ENCODE measurements at places on chromosomes 7 and 10. TPM values are rescaled to one million over a fixed set of nuclear protein-coding genes. Genes with fewer than 3 reads are reported as not detected.

DNA sequence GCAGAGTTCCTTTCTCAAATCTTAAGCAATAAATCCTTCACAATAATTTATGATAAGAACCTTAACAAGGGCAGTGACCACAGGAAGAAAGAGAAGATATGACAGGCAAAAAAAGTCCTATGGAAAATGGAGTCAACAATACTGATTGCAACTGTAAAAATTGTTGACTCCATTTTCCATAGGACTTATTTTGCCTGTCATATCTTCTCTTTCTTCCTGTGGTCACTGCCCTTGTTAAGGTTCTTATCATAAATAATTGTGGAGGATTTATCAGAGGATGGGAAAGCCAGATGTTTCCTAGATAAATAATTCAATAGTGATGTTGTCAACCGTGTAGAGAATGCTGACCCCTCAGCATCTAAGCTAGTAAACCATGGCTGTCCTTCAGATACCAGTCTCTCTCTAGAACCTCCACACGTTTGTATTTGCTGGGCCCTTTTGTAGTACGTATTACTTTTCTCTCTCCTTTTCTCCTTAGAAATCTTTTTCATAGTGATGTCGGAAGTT is 172.6 kb upstream of the BET1 start:
- no peak overlapping the region for H3K4me3 ChIP-seq
- DNase-seq = no peak
- H3K27me3 ChIP-seq = no peaks in the 10 kb centered on the region
- H3K27ac ChIP-seq = no peak overlapping the region
- no peaks in the 10 kb centered on the region for H3K36me3 ChIP-seq

DNA sequence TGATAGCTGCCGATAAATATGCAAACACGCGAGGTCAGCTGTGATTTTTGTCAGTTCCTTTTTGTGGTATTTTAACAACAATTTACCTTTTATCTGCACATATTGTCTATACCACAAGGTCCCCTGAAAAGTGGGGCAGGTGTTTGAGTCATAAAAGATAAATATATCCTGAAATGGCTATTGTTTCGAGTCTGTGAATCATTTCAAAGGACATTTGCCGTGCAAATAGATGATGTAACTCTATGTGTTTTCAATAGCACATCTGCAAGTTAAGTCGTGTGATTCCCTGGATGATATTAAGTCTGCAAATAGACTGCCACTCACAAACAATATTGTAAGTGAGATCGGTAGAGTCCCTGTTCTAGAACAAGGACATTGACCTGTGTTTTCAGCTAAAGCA is 193.0 kb upstream of the PITRM1 start:
- no peaks in the 10 kb centered on the region for H3K36me3 ChIP-seq
- no peak overlapping the region for H3K27ac ChIP-seq
- H3K4me3 ChIP-seq = no peak overlapping the region
- no peaks in the 10 kb centered on the region for H3K4me1 ChIP-seq
- H3K27me3 ChIP-seq = no peaks in the 10 kb centered on the region

DNA sequence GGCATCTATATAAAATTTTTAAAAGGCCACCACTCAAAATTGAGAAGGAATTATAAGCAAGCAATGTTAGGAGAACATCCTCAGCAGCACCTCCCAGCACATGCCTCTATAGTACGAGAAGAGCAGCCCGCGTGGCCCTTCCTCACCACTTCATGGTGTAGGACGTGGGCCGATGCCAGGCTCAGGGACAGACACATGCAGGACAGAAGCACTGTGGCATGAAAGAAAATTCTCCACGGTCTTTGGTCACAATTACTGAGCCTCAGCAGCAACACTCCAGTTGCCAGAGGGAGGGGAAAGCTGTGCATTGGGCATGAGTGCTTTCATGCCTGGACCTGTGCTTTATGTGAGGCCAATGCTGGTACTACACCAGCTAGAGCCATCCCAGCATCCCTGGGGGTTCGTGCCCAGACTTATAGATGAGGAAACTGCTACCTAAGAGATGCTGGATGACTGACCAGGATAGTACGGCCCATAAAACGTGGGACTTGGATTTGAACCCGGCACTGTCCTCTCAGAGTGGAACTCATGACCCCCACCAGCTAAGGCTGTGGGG is 164.7 kb downstream of the ADAM12 start:
- H3K36me3 ChIP-seq = no peaks in the 10 kb centered on the region
- no peaks in the 10 kb centered on the region for H3K27me3 ChIP-seq
- no peaks in the 10 kb centered on the region for H3K4me1 ChIP-seq

GRCh38 chr10:131178521-131179331 is 132.8 kb downstream of the TCERG1L start:
- H3K27me3 ChIP-seq = no peaks in the 10 kb centered on the region
- H3K4me1 ChIP-seq = no peaks in the 10 kb centered on the region
- no peak overlapping the region for H3K4me3 ChIP-seq
- DNase-seq = no peak
- H3K27ac ChIP-seq = no peak overlapping the region

DNA sequence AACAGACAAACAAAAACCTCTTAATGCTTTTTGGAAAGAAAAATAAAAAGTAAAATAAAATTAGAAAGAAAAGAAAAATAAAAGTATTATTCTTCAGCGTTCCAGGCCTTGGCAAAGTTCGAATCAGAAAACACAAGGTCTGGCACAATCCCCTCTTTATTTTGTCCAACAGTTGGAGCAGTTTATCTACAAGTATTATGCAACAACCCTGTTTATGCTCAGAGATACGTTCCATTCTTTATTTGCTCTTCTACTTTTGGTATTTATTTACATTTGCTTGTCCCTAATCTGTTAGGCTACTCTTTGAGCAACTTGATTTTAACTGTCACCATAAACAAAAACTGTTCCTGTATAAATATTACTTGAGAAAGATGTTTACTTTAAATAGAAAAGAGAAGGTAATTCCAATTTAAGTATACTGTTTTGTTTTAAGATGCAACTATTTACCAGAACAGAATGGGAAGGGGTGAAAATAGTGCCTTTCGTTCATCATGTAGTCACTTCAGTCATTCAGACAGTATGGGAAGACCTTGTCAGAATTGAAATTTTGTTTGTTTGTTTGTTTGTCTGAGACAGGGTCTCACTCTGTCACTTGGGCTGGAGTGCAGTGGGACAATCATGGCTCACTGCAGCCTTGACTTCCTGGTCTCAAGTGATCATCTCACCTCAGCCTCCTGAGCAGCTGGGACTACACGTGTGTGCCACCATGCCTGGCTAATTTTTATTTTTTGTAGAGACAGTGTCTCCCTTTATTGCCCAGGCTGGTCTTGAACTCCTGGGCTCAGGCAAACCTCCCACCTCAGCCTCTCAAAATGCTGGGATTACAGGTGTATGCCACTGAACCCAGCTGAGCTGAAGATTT is 5.7 kb downstream of the PDK4 start:
- H3K4me3 ChIP-seq = no peak overlapping the region
- no peak overlapping the region for H3K27ac ChIP-seq
- no peak for DNase-seq
- H3K27me3 ChIP-seq = peaks cover under 1% of the 10 kb centered on the region

GRCh38 chr7:135333200-135333599 is 99.6 kb downstream of the STRA8 start:
- H3K4me1 ChIP-seq = no peaks in the 10 kb centered on the region
- H3K36me3 ChIP-seq = no peaks in the 10 kb centered on the region
- H3K27ac ChIP-seq = no peak overlapping the region
- no peaks in the 10 kb centered on the region for H3K27me3 ChIP-seq
- H3K4me3 ChIP-seq = no peak overlapping the region

DNA sequence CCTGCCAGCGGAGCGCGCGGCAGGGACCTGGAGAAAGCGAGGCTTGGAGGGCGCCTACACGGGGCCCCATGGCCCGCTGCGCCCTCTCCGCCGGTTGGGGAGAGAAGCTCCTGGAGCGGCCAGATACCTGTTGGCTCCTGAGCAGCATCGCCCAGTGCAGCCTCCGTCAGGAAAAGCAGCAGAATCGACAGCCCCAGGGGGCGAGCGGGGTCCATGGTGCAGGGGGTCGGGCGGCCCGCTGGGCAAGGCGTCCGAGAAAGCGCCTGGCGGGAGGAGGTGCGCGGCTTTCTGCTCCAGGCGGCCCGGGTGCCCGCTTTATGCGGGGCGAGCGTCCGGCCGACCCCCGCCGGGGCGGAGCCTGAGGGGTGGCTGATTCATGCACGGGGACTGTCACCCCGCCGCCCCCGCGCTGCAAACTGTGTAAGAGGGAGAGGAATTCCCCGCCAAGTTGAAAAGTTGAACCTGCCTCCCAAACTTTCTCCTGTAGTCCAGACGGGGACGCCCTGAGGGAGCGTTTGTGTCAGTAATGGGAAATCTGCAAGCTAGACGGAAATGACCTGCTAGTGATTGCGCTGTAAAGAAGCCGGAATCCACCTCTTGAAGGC is at the start of gene TFPI2:
Gene TFPI2, minus strand, starts transcription at position 290 of the 605 bp plus-strand sequence. Its CDS starts 75 bp downstream, at position 215.
- H3K4me3 ChIP-seq = peak within 1 kb of the TSS; percentile 32
- no peaks in the 10 kb centered on the region for H3K36me3 ChIP-seq
- peaks cover 40% of the 10 kb centered on the region for H3K27me3 ChIP-seq
- H3K4me1 ChIP-seq = peaks cover 5% of the 10 kb centered on the region
- DNase-seq = no peak
- no peak within 1 kb of the TSS for H3K27ac ChIP-seq

The CYP26A1 gene
- total RNA-seq = 1.2 TPM
